CD4-positive, alpha-beta T cell treated with Interleukin-12 subunit alpha and Interleukin-12 subunit beta, for 1 hour (primary cell): ENCODE measurements at places on chromosomes 13 and 19.

GRCh38 chr19:7888145-7888825 lies at the start of gene LRRC8E:
Gene LRRC8E, plus strand, starts transcription at chr19:7888510. Its CDS starts 7,094 bp downstream, at chr19:7895604.
- no peak for DNase-seq

DNA sequence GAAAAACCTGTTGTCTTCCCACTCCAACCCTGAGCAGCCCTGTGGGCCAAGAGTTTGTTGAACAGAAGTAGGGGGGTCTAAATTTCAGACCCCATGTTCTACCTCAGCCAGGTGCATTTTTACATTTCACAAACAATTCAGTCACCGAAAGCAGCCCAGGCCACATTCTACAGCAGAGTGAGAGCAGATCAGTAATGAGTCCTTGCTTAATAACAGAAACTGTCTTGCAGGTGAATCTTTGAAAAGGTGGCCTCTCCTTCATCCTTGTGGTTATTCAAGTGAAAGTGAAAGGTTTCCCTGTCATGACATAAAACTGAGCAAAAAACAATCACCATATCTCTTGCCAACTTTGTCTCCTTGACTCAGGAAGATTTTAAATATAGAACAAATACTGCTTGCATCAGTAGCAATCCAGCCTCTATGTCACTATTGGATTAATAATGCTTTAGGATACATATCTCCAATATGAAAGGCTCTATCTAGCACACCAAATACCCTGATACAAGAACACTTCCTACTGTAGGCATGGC lies 670.2 kb downstream of the DIAPH3 start:
- DNase-seq = no peak

GRCh38 chr19:18090545-18091216 lies 3.9 kb upstream of the IL12RB1 start:
- no peak for DNase-seq

DNA sequence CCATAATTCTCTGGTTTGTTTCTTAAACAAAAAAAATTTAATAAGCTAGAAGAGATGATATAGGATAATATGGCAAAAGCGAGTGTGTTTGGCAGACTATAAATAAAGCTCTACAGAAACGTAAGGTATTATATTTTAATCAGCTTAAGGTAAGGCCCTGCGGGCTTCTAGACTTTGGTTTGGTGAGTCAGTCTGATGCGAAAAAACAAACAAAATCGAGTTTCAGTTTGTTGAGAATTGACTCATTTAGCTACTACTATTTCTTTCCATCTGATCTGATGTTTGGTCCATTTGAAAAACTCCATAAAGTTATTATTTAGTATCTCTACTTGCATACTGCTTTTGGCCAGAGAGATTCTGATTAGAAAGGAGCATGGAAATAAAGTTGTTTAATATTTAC lies 138.0 kb downstream of the MIPEP start:
- no peak for DNase-seq
